ENCODE measurements at places on chromosomes 16 and 17.

- ATAC-seq = no peak
These were observed 6.6 kb downstream of the ZNF319 start for GRCh38 chr16:57993897-57994296.

DNA sequence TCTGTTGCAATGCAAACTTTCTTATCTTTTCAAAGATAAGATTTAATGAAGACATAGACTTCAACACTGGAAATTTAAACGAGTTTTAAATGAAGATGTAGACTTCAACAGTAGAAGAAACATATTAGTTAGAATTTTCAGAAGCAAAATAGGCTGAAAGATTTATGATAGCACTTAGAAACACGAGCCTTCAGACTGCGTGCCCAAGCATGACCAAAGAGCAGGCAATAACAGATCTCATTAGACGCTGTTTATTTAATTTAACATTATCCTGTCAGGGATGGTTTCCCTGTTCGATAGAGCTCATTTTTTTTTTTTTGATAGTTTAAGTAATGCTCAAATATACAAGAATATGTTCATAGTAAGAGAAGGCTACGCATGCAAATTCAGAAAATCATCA lies 604.7 kb upstream of the SOX9 start:
- no peak for ATAC-seq

DNA sequence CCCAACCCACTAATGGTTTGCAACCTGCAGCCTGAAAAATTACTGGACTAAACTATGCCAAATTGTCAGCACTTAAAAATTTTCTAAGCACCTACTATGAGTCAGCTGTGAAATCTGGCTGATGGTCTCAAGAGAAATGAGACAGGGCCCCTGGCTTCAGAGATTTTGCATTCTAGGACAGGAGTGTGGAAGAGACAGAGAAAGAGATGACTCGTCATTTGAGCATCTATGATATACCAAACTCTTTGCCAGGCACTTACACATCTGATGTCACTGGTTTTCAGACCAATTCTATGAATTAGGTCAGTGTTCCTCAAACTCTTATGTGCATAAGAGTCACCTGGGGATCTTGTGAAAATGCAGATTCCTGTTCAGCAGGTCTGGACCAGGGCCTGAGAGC lies 44.4 kb downstream of the CLEC19A start:
- ATAC-seq = no peak

- no peak for ATAC-seq
These were observed 47.6 kb upstream of the AKAP1 start for GRCh38 chr17:57037411-57037810.

DNA sequence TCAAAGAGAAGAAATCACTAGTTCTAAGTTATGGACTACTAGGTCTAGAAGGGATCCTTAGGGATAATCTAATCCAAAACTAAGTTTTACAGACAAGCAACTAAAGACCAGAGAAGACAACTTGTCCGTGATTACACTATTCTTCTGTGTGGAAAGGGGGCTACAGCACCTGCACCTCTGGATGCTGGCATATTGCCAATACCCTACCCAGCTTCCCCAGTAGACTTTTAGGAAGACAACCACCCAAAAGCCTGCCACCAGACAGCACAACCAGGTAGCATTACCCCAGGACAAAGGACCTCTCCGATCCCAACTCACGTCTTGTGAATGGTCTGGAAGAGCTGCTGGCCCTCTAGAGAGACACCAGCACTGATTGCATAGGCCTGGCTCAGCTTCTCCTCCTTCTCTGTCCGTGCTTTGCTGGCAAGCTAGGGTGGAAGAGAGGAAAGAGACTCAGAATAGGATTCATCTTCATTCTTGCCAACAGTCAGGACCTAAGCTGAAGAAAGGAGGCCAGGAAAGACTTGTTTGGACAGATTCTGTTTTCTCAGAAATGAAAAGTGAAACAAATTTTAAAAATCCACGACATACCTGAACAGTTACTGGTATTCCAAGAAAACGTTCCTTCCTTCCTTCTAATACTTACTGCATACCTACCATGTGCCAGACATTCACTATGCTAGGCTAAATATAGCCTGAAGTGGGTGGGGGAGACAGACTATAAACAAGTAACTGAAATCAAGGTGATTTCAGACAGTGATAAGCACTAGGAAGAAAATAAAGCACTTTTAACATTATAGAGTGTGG lies 25.3 kb upstream of the TMEM101 start:
- no peak for ATAC-seq

DNA sequence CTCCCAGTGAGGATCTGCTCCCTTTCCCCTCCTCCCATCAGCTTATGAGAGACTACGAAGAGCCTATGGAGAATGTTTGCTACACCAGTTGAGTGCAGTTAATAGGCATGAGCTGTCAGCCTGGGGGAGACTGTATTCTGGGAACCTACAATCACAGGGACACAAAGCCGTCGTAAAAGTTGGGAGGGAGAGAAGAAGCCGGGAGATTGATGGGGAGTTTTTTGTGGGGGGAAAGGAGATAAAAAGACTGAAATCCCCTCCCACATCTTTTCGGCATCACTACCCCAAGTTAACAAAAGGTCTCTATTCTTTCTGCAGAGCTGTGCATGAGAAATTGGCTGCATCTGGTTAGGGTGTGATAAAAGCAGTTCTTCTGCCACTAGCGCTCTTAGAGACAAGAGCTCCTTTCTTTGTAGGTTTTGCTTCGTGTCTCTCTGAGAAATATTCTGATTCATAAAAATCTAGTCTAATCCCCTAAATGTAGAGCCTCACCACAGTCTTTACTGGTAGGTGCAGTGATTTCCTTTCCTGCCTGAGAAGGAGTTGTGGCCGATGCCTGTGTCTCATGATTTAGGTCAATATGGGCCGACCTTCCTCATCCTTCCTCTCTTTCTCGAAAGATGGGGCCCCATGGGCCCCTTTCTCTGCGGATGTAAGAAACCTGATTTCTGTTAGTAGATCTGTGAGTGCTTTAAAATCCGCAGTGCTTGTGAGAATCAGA lies 77.4 kb downstream of the BPTF start:
- no peak for ATAC-seq

DNA sequence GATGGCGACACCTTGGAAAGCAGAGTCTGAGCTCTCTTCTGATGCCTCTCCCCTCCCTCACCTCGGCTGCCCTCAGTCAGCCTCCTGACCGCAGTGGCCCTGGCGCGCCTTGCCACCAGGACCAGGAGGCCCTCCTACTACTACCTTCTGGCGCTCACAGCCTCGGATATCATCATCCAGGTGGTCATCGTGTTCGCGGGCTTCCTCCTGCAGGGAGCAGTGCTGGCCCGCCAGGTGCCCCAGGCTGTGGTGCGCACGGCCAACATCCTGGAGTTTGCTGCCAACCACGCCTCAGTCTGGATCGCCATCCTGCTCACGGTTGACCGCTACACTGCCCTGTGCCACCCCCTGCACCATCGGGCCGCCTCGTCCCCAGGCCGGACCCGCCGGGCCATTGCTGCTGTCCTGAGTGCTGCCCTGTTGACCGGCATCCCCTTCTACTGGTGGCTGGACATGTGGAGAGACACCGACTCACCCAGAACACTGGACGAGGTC lies 4.4 kb downstream of the GPR142 start:
- no peak for ATAC-seq

GRCh38 chr16:49497466-49497865 lies 123.9 kb downstream of the C16orf78 start:
- ATAC-seq = no peak

- ATAC-seq = no peak
These were observed 18.5 kb downstream of the NFE2L1 start for GRCh38 chr17:48066656-48067055.

DNA sequence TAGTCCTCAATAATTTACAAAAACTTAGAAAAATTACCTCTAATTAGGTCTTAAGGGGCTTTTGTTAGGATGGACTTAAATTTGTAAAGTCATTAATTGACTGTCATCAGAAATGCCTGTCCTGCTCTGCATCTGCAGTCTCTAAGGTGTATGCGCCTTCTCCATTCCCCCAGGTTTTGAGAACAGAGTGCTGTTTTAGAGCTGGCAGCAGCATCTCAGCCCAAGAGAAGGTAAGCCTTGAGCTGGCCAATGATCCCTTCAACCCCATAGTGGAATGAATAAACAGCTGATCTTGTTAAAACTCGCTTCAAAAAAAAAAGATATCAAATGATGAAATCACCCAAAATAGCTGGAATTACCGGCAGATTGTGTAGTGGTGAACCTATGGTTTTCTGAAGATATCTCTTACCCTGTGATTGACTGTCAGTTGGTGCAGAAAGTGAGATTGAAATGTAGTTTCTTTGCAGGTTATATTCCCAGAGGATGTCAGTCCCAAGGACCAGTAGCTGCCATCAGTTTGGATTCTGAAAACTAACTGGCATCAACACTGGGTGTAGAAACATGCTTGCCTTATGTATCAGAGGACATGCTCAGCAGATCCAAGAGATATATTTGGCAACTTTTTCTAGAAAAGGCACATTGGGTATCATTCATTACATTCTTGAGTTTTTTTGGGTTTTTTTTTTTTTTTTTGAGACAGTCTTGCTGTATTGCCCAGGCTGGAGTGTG lies 25.7 kb downstream of the TRPV2 start:
- ATAC-seq = no peak

DNA sequence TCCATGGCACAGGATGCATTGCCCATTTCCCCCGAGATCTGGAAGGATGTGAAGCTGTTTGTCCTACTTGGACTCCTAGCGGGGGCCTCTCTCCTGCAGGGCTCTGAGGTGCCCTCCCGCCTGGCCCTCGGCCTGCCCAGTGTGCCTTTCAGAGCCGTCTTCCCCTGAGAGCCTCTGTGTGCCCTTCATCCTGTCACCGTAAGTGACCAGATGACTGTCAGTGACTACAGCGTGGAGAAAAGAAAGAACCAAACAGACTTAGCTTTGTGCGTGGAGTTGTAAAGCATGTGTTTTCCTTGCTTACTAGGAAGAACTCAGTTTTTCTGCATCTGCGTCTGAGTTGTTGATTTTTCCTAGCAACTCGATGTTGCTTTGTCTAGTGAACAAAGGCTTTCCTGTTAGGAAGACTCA lies 56.1 kb downstream of the BANP start:
- no peak for ATAC-seq

- ATAC-seq = no peak
These were observed 290.4 kb upstream of the MON1B start for GRCh38 chr16:76900285-76901263.

DNA sequence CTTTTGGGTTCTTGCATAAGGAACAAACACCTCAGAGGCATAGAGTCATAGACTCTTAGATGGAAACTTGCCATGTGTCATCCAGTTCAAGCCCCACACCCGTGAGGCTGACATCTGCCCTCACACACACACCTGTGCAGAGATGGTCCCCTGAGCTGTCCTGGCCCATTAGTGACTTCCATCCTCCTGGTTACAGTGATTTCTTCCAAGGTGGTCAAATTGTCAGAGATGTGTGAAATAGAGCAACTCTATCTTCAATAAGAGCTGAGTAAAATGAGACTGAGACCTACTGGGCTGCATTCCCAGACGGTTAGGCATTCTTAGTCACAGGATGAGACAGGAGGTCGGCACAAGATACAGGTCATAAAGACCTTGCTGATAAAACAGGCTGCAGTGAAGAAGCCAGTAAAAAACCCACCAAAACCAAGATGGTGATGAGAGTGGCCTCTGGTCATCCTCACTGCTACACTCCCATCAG lies 342.2 kb upstream of the TNRC6C start:
- no peak for ATAC-seq

DNA sequence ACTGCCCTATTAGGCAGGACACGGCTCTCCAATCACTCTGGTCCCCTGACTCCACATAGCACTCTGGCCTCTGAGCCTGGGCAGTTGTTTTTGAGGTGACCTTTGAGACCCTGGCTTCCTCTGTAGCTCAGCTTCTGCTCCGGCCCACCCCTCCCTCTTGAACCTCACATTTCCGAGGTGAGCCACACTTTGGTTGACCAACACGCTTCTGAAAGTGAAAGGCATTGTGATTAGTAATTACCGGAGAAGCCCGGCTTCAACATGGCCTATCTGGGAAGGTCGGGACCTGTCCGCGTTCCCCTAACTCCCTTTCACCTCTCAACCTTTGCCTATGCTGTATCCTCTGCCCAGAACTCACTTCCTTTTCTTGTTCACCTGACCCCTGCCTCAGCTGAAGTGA lies 10.3 kb upstream of the ITGAX start:
- peak; percentile 84 for ATAC-seq

- no peak for ATAC-seq
These were observed 171.0 kb downstream of the KATNIP start for GRCh38 chr16:27720731-27721530.

DNA sequence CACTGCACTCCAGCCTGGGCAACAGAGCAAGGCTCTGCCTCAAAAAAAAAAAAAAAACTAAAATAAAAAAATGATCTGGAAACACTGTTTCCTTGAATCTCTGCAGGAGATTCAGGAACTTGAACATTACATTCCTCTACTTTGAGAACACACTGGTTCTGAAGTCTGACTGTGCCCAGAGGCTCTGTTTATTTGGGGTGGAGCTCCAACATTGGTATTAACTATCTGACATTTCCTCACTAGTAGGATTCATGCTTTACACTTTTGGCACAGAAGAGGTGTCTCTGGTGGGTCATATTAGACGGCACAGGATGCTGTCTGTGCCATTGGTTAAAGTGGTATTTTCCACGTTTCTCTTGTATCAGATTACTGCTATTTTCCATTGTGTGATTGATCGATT lies 10.4 kb downstream of the SULT1A2 start:
- no peak for ATAC-seq

- ATAC-seq = no peak
These were observed 126.7 kb upstream of the FOXF1 start for GRCh38 chr16:86383488-86384262.

GRCh38 chr17:35795007-35795870 lies at the start of gene MMP28:
Gene MMP28 (minus strand): TSS chr17:35795641. CDS start chr17:35795377, 264 bp downstream.
- ATAC-seq = peak; percentile 79

DNA sequence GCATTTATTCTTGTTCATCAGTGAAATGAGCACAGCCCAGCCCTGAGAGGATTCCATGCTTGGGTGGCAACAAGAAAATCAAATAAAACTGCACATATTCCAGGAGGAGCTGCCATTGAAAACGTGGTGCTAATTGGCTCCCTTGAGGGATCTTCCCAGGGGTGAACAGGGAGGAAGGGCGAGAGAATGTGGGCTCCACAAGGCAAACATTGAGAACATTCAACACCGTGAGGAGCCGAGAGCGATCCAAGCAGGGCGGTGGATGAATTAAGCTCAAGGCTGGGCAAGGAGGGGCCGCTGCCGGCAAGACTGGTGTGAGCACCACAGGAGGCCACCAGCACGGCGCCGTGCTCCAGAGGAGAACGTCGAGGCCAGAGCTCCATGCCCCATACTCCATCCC lies 166.9 kb downstream of the C16orf95 start:
- ATAC-seq = no peak

DNA sequence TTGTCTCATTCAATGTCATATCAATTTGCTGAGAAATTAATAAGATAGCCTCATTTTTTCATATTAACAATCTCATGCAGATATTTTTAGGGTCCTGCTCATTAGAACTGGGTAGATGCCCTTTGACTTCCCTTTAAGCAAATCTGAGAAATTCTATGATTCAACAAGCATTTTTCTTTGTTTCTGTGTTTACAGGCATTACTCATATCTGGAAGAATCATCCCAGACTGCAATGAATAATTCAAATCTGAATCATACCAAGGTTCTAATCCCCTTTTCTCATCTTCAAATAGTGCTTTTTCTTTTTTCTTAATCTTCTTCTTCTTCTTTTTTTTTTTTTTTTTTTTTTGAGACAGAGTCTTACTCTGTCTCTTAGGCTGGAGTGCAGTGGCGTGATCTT lies 69.2 kb upstream of the KIFC3 start:
- no peak for ATAC-seq

- no peak for ATAC-seq
These were observed 140.0 kb downstream of the IRF8 start for GRCh38 chr16:86038926-86039310.

Data from stimulated activated memory B cell treated with anti-CD40 and anti-IgM and Interleukin-4, amounts not matched to agents 10 μg/mL and 1 μg/mL and 100 μg/mL, for 72 hours (primary cell).